Muscle of leg (tissue), 16 donors: ENCODE measurements at places on chromosomes 2 and 18. TPM values are rescaled to one million over a fixed set of nuclear protein-coding genes. Genes with fewer than 3 reads are reported as not detected.

The GAREM1 gene
- 7.4 TPM for total RNA-seq

The CRYGC gene
- total RNA-seq = not detected

The RASGRP3 gene
- 38.3 TPM for total RNA-seq

The DCC gene
- total RNA-seq = 0.13 TPM

The C2orf92 gene
- total RNA-seq = 9.1 TPM

The ELOA2 gene
- total RNA-seq = not detected

The FOXD4L1 gene
- total RNA-seq = 0.13 TPM

The DLX2 gene
- 0.04 TPM for total RNA-seq

The CFC1 gene
- total RNA-seq = not detected

The ADAM23 gene
- 4.1 TPM for total RNA-seq

The SERPINB11 gene
- not detected for total RNA-seq

The C1QL2 gene
- total RNA-seq = not detected

The AFF3 gene
- 7.2 TPM for total RNA-seq

The NPAS2 gene
- total RNA-seq = 2.9 TPM

The BOLL gene
- 0.62 TPM for total RNA-seq

The GPBAR1 gene
- total RNA-seq = 1.3 TPM

The EGR4 gene
- not detected for total RNA-seq

The GRP gene
- total RNA-seq = not detected

The TFCP2L1 gene
- total RNA-seq = under 0.01 TPM

The MAP3K19 gene
- not detected for total RNA-seq

The RALB gene
- 42.4 TPM for total RNA-seq

The LOXHD1 gene
- total RNA-seq = 1.3 TPM

The BCL2 gene
- 19.8 TPM for total RNA-seq

The UPP2 gene
- total RNA-seq = not detected

The GNAL gene
- 1.7 TPM for total RNA-seq

The REG3G gene
- total RNA-seq = not detected

The STK11IP gene
- total RNA-seq = 12.7 TPM

The GKN2 gene
- total RNA-seq = not detected

The TCF23 gene
- total RNA-seq = 0.35 TPM

The CYTIP gene
- total RNA-seq = 0.84 TPM

The REG1B gene
- not detected for total RNA-seq

The GPR35 gene
- 1.1 TPM for total RNA-seq

The PLEK gene
- total RNA-seq = 4.4 TPM

The ZEB2 gene
- 114 TPM for total RNA-seq

The NAT8 gene
- not detected for total RNA-seq

The KIF5C gene
- total RNA-seq = 0.66 TPM

The TMEM163 gene
- 0.66 TPM for total RNA-seq

The RIT2 gene
- total RNA-seq = not detected

The IAH1 gene
- total RNA-seq = 70.3 TPM

The TMEM169 gene
- 2.8 TPM for total RNA-seq

The RAB6C gene
- total RNA-seq = 0.09 TPM

The C2orf78 gene
- total RNA-seq = not detected

The CABYR gene
- total RNA-seq = 2.8 TPM

The CNNM3 gene
- 4.9 TPM for total RNA-seq

The CPLX4 gene
- not detected for total RNA-seq

The ABHD1 gene
- 0.09 TPM for total RNA-seq

The CYBRD1 gene
- 111 TPM for total RNA-seq

The CAPN14 gene
- total RNA-seq = 0.09 TPM

The C2orf76 gene
- 11.9 TPM for total RNA-seq

The FLACC1 gene
- total RNA-seq = 2.3 TPM

The INHBB gene
- 0.44 TPM for total RNA-seq

The KCNE4 gene
- 7.2 TPM for total RNA-seq

The TSPYL6 gene
- total RNA-seq = 0.04 TPM
